Activated CD4-positive, CD25-positive, alpha-beta regulatory T cell (primary cell): ENCODE measurements at places on chromosomes 12 and 14.

DNA sequence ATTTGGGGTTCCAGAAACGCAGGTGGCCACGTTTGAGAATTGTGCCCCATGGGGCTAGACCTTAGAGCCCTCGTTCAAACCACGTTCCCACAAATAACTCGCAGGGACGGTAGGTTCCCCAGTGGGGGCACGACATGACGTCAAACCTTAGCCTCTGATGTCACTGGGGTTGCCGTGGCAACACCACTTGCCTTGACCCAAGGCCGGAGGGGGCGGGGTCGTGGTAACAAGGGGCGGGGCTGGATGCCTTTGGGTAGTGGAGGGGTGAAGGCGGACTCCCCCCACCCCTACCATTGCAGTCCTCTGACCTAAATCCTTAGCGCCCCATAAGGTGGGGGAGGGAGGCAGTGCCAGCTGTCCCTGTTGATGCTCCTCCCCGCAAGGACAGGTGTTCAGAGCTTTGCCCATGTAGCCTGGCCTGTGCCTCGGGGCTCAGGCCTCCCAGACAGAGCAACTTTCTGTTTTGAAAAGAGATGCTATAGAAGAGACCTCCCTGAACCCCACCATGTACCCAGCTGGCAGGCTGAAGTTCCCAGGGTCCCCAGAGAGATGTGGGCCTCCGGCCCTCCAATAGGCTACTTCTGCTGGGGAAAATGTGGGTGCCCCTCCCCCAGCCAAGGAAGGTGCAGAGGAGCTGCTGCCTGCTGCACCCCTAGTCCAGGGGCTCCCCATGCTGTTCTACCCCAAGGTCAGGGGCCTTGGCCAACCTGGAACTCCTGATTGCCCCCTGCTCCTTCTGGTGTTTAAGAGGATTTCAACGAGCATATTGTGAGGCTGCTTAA, 1.9 kb downstream of the FAM222A start:
- no peak for DNase-seq

- no peak for DNase-seq
Observed at GRCh38 chr12:52062167-52063081, 7.4 kb upstream of the ATG101 start.

DNA sequence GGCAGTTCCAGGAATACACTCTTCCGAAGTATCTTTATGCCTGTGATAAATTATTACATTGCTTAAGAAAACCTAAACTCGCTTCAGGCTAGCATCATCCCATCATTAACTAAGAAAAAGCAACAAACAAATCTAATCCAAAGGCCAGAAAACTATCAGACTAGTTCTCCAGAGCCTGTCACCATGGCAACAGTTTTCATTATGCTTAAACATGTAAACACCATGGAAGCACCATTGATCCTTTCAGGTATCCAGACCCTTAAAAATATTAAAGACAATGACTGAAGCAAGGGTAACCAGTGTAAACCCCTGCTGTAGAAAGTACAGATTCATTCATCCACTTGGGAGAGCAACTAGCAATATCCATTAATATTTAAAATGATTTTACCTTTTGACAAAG, 9.8 kb downstream of the DAD1 start:
- DNase-seq, result no peak

DNA sequence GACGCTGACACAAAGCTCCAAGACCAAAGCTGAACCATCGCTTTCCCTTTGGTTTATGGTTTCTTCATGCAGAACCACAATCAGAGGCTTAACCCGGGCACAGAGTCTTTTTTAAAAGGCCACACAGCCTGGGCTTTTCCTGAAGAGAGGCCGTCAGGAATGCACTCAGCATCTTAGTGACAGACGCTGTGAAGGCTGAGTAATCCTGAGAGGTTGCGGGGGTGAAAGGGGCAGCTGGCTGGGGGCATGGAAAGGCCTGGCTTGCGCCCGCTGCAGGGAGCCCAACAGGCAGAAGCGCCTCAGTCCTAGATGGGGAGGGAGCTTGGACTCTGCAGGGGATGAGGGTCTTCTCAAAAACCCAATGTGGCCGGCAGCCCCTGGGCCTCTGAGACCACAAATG, 13.6 kb downstream of the CTDSP2 start:
- no peak for DNase-seq

DNA sequence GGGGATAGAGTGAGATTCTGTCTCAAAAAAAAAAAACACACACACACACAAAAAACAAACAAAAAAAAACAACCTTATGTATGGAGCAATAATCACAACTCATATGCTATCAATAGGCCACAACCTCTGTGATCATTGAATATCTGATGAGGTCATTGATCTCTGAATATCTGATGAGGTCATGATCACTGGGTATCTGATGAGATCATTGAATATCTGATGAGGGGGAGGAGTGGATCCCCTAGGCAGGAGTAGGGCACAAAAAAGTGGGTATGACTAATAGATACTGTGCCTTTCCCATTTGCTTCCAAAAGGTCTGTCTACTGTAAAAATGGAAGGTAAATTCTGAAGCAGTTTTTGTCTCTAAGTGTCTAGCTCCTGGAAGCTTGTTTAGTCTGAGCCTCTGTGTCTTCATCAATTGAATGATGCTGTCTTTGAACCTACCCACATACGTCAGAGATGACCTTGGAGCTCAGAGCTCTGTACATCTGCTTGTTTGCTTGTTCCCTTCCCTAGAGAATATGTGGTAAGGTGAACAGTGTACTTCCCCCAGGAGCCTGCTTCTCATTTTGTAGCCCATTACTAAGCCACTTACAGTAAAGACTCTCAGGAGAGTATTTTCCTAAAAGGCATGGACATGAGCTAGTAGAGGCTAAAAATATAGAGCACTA, 13.6 kb downstream of the PAH start:
- no peak for DNase-seq
